ENCODE measurements at places on chromosomes 4 and X.

- DNase-seq = no peak
These were observed 4.3 kb downstream of the ZFX start for GRCh38 chrX:24153796-24154189.

GRCh38 chrX:74232859-74233258, 71.1 kb upstream of the ZCCHC13 start:
- no peak for DNase-seq

- no peak for DNase-seq
These were observed 37.3 kb upstream of the C1QTNF7 start for GRCh38 chr4:15390494-15390893.

- DNase-seq = no peak
These were observed 47.1 kb downstream of the FHDC1 start for GRCh38 chr4:152983221-152983620.

GRCh38 chrX:135572436-135572835, 52.0 kb downstream of the INTS6L start:
- peak; percentile 5 for DNase-seq

DNA sequence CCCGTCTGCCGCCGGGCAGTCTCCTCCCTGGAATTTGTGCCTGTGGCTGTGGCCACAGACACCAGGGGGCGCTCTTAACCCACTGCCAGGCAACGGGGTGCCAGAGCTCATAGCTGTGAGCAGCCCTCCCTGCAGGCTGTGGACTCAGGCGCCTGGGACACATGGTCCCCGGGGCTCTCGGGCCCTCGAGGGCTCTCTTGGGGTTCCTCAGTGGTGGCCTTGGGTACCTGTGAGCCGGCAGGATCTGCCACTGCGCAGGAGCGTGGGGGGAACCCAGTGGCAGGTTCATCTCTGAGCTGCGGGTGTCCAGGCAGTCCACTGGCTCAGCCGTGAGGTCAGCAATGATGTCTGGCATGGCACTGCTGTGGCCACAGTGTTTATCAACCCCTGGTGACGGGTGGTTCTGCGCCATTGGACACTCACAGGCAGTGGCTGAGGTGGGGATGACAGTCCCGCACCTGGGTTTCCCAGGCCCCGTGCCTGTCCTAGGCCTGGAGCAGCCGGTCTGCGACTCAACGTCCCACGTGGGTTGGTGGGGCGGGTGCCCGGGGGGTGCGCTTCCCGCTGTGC, 37.2 kb downstream of the PCGF3 start:
- peak; percentile 66 for DNase-seq

DNA sequence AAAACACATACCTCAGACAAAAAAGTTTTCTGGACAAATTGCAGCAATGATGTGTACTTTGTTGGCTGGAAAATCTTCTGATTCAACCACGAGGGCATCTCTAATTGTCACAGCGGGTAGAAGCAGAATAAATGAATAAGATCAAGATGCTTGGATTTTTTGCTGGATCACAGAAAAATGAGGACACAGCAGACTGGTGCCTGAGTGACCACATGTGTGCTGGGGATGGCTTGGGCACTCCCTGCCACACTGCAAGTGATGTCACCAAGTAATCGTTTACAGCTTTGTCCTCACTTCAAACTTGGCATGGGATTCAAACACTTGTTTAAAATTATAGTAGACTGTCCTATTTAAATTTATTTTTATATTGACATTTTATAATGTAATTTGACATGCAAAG, 557.0 kb downstream of the SPRY1 start:
- DNase-seq = no peak

- no peak for DNase-seq
These were observed 34.9 kb downstream of the GPR143 start for GRCh38 chrX:9730752-9731151.

DNA sequence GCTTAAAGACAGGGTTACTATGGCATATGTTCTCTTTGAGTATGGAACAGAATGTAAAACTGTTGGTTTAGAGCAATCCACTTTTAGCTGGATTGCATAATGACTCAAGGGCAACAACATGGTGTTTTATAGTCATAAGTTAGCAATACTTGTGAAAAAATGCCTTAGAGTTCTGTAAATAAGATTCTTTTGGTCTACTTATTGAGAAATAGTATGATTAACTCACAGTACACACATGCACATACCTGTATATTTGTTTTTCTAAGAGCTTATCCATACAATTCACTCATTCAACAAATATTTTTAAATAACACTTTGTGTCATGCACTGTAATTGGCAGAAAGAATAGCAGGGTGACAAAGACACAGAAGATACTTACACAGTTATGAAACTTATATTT, 1415.5 kb downstream of the PCDH7 start:
- no peak for DNase-seq

DNA sequence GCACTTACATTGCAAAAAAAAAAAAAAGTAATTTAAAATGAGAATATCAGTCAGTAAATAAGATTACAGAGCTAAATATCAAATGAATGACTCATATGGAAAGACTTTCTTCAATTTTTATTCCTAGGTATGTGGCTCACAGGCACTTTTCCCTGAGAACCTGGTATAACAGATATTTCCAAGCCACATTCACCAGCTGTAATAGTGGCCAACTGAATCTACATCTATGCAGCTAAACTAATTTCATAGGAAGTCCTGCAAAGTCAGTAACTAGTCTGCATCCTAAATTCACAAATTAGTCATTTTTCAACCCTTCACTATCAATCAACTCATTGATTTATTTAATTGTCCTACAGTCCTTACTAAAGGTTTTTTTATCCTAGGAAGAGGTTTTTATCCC, 5.6 kb downstream of the PDE5A start:
- no peak for DNase-seq

DNA sequence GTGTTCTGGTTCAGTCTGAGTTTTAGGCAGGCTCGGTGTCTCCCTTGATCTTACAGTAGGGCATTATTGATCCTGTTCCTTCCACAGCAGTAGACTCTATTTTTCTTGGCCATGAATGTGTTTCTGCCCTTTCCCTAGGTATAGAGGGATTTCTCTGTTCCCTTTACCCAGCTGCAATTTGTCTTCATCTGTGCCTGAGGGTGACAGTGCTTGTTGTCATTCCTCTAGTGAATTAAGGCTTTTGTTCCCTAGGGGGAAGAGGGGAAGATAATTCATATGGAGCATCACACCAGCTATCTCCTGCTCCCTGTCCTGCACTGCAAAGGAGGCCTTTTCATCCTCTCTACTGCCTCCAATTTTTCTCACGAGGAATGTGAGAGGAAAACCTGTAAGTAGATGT, 39.7 kb upstream of the CXorf51A start:
- no peak for DNase-seq

- DNase-seq = no peak
These were observed 498 bp downstream of the MAGEA10 start for GRCh38 chrX:152137771-152138387.

GRCh38 chrX:37420185-37420584, 71.0 kb downstream of the PRRG1 start:
- no peak for DNase-seq

DNA sequence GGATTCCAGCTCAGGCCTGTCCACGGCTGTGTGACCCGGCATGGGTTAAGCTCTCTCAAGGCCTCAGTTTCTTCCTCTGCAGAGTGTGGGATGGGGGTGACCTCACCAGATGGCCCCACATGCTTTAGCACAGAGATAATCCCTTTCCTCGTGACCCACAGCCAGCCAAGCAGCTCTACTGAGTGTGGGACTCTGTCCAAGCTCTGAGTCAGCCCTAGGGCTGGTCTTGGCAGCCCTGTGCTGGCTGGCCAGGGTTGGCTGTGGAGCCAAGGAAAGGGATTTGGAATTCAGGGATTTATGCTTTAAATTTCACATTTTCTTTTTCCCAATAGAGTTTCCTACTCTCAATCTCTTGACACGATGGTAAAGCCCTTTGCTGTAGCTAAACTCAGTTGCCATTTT, 19.7 kb upstream of the SPON2 start:
- DNase-seq = no peak

- DNase-seq = no peak
These were observed 43.8 kb downstream of the WWC2 start for GRCh38 chr4:183142571-183143550.

DNA sequence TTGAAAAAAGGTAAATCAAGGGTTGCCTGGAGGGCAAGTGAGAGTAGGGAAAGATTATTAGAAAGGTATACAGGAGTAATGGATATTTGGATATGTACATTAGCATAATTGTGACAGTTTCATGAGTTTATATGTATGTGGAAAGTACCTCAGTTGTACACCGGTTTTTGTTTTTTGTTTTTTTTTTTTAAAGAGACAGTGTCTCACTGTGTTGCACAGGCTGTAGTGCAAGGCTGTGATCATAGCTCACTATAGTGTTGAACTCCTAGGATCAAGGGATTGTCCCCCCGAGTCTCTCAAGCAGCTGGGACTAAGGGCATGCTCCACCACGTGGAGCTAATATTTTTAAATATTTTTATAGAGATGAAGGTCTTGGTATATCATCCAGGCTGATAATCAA, 15.3 kb upstream of the HPGD start:
- DNase-seq = no peak

DNA sequence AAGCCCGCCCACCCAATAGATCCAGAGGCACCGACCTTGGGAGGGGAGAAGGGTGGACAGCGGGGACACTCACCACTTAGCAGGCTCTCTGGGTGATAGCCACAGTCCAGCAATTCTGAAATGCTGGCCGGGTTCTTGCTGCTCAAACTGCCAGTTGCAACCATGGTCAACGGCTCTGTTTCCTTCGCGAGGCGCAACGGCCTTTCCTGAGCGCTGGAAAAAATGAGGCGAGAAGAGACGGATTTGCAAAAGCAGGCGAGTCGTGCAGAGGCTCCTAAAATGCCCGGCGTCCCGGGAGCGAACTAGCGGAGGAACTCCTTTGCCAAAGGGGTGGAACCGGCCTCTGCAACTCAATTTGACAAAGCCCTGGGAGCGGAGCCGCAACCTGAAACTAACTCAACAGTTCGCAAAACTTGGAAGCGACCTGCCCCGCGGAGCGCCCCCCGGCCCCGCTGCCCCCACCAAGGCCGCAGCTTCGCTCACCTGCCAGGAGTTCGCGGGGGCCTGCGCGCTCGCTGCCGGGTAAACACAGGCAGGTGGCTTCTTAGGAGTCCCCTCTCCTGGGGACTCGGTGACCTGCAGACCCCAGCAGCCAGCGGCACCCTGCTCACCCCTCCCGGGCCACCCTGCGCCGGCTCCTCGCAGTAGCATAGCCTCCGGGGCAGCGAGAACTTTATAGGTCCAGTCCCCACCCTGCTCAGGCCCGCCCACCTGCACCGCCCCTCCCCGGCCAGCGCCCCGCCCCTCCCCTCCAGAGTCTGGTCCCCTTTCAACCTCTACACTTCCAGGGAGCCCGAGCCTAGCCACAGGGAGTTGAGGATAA, at the start of gene DDIT4L:
TSS of gene DDIT4L (minus strand) at position 649 of the 823 bp plus-strand sequence. CDS start at position 164, 485 bp downstream.
- DNase-seq = peak; percentile 8

DNA sequence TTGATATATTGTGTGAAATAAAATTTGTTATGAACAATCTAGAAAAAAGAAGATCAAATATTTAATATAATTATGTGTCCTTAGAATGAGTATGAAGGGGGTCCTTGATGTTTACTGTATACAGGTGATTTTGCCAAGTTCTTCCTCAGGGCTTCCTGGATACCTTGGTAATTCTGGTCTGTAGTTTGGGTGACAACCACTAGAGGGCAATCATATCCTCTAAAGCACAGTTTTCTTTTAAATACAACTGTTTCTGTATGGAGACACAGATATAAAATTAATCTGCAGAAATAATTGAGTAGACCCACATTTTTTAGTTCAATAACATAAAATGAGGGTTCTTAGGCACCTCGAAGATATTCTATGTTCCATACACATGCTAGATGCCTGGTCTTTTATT, 157.7 kb downstream of the SPANXN1 start:
- no peak for DNase-seq

GRCh38 chrX:149493567-149494562, 11.2 kb downstream of the IDS start:
- no peak for DNase-seq

DNA sequence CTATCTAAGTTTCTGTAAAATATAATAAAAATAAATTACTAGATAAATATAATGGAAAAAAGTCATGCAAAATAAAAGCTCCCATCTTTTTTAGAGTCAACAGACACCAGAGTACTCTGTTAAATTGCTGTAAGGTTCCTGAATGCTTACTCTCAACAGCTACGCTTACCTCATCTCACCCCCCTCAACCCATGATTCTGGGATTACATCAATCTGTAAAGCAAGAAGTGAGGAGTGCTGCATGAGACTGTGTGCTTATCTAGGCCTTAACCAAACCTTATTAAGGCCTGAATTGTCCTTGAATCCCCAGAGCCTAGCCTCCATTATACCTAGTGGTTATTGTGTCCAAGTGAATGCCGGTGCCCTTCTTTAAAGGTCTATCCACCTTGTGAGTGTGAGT, 735.8 kb downstream of the RPA4 start:
- DNase-seq = no peak

DNA sequence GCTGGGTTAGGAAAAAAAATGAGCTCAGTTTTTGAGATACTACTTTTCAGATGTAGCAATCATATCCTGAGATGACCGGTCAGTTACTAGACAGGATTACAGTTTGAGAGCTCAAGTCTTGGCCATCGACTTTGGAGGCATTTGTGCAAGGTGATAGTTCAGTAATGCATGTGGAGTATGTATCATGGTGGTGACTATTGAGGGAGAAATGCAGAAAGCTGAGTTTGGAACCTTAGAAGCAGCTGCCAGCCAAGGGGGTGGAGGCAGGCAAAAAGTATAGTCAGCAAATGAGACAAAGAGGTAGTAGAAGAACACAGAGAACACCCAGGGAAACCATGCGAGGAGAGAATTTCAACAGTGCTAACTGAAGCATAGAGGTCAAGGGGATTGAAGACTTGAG, 48.7 kb upstream of the SLC4A4 start:
- no peak for DNase-seq

DNA sequence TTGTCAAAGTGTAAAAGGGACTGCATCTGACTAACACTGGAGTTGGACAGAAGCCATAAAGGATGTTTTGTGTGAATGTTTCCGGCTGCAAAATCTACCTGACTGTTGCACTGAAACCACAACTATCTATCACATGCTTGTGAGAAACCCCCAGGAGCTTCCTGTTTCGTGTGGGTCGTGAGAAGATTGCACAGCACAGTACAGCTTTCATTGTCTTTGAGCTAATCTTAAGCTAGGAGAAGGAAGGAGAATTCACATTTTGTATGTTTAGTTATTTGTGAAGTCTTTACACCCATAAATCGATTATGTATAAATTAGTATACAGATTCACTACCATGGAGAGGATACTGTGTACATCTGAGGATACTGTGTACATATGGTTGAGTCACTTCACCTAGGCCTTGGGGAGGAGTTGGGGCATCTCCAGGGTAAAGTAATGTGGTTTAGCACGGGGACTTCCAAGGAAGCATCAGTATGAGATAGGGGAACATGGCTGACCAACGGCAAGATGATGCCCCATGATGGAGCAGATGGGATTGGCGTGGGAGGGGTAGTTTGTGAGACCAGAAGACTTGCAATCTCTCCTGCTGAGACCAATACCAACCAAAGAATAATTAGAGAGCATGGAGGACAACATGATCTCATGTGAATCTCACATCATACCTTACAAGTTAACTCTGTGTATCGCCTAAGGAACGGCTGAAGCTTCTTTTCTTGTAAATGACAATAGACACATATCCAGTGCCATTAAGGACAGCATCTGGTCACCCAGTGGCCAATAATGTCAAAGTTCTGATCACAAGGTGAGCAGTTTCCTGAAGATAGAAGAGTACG, 43.1 kb upstream of the FAM9C start:
- peak; percentile 82 for DNase-seq

Measured in CD4-positive, alpha-beta T cell treated with Interferon alpha-2 for 1 hour (primary cell).